ENCODE measurements at places on chromosomes 12 and 14.

DNA sequence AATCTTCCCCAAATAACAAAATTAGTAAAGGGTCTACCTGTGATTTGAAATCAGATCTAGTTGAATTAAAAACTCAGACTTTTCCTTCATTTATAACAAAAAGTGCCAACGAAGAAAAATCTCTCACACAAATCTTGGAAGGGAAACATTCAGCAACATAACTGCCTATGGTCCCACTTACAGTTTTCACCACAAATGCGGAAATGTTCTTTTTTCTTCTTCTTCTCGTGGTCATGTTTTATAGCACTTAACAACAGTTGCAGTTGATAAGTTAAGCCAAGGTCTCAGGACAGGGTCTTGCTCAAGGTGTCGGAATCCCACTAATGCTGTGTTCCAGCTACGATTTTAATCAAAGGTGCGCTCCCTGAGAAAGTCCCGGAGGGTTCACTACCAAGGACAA, 10.1 kb downstream of the RNASE6 start:
- DNase-seq = no peak

GRCh38 chr14:96975116-96975515, 177.9 kb downstream of the VRK1 start:
- DNase-seq = no peak

GRCh38 chr12:12587878-12588277, 23.8 kb upstream of the CREBL2 start:
- no peak for DNase-seq

- no peak for DNase-seq
Measured at GRCh38 chr14:54322246-54322645, 74.6 kb upstream of the CDKN3 start.

DNA sequence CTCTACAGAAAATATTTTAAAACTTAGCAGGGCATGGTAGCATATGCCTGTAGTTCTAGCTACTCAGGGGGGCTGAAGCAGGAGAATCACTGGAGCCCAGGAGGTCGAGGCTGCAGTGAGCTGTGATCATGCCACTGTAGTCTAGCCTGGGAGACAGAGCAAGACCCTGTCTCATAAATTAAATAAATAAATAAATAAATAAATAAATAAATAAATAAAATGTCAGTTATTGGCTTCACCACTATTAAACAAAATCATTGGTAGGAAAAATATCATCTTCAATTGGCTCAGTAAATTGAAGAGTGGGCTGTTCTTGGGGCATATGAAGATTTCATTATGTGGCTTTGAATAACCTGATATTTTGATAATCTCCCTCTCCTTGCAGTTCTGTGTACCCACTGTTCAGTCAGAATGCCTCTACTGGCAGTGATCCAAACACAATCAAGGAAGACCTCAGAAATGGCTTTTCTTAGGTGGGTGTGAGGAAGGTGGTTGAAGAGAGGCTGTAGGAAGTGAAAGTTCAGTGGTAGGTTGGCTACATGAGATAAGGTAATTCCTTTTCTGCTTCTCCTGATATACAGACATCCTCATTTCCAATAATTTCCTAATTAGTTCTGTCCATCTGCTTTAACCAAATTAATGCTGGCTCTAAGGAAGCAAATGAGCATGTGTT, 175.8 kb downstream of the MSRB3 start:
- DNase-seq = no peak

DNA sequence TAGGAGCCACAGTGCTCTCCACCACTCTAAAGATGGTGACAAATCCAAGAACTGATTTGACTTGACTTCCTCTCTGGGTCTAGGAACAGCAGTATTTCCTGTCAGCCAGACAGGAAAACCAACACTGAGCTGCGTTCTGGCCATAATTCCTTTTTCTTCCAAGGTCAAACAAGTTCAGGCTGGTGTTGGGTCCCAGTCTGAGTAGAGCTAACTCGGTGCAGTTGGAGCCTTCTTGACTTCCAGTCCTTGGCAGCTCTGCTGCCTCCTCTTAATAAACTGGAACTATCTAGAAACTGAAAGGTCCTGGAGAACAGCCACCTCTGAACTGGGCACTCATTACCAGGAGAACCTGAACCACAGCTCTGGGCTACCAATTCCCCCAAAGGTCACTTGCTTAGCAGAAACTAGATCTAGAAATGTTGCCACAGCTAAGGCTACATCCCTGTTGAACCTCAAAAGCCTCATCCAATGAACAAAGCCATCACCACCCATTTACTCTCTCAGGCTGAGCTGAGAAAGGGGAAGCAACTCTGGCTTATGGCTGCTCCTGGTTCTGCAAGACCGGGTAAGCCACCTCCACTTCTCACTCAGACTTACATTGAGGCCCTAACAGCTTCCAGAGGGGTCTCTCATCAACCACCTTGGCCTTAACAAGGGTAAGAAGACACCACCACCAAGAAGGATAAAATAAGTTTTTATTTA, 27.7 kb downstream of the MAX start:
- DNase-seq = no peak

DNA sequence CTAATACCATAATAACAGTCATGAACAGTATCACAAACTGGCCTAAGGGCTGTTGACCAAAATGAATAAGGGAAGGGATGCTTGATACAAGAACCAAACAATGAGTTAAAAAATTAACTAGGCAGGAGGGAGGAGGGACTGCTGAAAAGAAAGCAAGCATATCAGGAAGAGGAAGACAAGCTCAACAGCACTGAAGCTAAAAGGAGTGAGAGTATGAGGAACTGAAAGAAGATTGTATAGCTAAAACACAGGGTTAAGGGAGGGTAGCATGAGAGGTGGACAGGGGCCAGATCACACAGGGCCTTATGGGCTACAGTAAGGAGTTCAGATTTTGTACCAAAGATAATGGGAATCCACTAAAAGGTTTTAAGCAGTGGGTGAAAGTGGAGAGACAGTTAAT, 34.1 kb downstream of the ITGA7 start:
- no peak for DNase-seq

DNA sequence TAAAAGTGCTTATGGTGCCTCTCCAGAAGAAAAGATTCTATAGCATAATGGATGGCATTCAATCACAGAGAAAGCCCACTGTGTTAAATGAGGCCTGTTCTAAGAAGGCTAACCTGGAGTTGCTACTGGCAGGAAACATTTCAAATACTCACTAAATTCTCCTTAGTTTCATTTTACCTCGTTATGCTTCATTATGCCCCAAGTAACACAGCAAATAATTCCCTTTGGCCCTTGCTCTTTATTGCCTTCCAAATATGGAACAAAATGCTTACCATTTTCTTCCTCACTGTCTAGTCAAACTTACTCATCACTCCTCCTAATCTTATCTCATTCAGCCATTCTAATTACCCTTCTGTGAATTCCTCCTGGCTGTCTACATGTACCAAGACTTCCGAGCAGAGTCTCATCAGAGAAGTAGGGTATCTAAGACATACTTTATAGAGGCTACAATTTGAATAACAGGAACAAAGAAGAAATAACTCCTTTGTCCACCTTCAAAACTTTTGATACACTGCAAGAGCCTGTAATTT, 292.1 kb upstream of the CLEC14A start:
- DNase-seq = no peak

DNA sequence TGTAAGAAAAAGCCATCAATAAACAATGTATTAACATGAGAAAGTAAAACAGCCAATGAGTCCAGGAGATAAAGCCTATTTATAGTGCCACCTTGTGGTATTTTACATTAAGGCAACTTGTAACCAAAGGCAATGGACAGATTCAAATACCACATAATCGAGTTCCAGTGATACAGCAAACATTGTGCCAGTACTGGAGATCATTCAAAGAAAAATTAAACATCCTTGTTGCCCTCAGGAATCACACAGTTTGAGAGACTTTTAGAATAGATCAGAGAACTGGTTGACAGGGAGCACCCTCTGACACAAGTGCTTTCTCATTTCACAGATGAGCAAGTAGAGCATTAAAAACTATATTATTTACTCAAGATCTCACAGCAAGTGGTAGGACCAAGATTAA, 98.1 kb downstream of the DDHD1 start:
- peak; percentile 33 for DNase-seq

DNA sequence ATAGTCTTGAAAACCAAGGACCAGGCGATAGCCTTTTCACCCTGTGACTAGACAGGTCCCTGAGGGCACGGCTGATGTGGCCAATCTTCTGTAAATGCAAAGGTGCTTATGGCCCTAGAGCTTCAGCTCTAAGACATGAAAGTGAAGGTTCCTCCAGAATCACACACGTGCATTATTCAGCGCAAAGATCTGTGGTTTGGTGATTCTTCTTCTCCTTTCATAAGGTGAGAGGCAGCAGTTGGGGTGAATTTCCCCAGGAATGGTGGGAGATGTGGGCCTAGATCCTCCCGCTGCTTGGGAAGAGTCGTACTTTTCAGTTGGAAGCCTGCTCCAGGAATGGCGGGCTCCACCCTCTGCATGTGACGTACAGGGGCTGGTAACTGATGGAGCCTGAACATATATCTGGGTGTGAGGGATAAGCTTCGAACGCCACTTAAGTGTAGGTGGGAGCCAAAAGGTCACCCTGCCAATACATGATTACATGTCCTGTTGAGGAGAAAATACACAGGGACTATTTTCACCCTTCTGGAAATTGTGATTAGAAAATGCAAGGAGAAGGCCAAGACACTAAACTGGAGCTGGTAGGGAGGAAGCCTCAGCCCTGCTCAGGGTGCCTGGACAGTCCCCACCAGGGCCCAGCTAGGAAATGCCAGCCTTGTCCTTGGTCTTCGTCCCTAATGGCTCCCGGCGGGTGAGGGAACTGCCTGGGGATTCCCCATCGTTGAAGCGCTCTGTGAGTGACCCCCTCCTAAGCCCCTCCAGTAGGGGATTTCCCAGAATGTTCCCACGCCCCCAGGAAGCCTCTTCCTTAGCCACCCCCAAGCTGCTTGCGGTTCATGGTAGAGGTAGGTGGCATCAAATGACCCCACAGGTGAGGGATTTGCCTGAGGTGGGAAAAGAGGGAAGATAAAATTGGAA, 17.6 kb downstream of the BATF start:
- DNase-seq = no peak

DNA sequence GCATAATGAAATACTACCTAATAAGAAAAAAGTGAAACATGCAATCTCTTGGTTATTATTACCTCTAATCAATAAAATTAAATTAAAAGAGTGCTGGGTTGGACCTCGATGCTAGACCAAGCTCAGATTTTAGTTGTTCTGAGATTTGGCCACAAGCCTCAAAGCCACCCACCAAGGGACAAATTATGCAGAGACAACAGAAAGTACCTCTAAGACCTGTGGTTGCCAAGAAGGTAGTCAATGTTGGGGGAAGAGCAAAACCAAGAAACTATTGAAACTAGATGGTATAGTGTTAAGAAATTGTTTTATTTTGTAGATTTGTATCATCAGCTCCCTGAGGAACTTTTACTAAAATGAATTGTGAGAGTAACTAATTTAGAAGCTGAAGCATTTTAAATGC, 43.8 kb upstream of the ARID2 start:
- DNase-seq = no peak

DNA sequence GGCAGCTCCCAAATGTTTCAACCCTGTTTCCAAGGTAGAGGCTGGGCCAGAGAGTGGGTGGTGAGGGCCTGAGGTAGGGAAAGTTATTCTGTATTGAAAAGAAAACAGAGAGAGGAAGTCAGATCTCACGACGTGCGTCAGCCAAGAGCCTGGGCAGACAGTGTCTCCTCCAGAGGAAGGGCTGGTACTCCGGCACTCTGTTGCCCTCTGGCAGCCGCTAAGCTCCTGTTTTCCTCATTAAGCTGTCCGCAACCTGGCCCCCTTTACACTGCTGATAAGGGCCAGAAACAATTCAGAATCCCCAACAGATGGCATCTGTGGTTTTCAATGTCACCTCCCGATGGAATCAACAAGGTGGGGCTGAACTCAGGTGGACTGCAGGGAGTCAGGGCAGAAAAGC, 26.0 kb upstream of the LTBP2 start:
- no peak for DNase-seq

GRCh38 chr14:99272632-99272898, 568 bp upstream of the BCL11B start:
- no peak for DNase-seq

DNA sequence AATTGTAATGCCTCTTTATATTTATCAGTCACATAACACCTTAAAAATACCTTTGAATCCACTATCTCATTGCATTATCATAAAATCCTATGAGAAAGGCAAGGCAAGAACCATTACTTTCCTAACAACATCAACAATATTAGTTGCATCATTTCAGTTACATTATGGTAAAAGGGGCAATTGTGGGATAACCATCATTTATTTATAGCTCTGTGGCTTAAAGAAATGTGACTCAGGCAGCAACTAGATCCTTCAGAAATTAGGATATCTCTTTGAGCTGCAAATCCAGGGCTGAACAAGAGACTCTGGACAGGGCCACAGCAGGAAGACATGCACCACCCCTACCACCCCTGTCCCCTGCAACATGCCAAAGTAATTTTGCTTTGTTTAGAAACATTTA, 36.4 kb downstream of the EPS8 start:
- no peak for DNase-seq
